Non-pigmented ciliary epithelial cell (primary cell): ENCODE measurements at places on chromosomes 13 and 19.
A peak's percentile ranks its signal among the peaks of the same experiment; 100 is the strongest.

DNA sequence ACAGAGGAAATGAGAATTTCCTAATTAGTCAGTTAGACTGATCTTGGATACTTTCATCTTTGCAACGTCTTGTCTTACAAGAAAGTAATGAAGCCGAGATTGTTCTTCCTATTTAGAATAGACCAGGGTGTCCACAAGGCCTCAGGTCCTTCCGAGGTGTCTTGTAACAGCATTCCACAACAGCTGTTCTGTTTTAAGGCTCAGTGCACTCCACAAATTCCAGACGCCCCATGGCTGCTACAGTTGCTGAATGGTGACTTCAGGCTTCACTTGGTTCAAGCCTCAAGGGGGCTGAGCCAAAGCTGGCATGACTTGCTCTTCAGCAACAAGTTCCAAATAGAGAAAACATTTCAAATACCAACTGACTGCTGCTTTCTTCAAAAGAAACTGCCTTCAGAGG lies 143.4 kb downstream of the SHISA2 start:
- DNase-seq = no peak

- DNase-seq = no peak
Measured at GRCh38 chr13:105144936-105145335, 1390.5 kb downstream of the EFNB2 start.

GRCh38 chr13:98879957-98880356 lies 97.9 kb downstream of the DOCK9 start:
- DNase-seq = no peak

DNA sequence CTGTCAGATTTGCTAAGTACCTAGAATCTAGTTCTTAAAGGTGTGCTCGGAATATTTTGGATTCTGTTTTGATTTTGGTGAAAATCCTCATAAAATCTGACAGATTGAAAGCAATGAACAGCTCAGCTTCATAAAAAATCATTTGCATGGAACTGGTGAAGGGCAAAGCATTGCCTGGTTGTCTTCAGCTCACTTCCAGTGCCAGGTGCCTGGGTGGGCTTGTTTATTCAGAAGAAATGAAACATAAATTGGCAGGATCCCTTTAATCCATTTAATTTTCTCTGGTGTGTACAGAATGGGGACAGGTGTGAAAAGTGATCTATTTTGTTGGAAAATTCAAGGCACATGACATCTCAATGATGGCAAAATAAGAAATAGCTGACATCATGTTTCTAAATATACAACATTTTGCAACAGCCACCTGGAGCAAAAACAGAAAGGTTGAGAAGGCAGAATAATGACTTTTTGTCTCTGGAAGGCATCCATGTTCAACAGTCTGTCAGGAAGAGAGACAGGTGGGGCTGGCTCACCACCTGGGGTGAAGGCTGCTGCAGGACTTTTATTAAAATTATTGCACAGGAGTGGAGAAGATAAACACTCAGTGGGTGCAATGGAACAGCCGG lies 52.2 kb downstream of the RFC3 start:
- DNase-seq = no peak

- DNase-seq = no peak
Measured at GRCh38 chr19:14565765-14566711, 5.8 kb downstream of the NDUFB7 start.

- DNase-seq = peak; percentile 76
Measured at GRCh38 chr19:9796113-9796773, 22.6 kb downstream of the FBXL12 start.

DNA sequence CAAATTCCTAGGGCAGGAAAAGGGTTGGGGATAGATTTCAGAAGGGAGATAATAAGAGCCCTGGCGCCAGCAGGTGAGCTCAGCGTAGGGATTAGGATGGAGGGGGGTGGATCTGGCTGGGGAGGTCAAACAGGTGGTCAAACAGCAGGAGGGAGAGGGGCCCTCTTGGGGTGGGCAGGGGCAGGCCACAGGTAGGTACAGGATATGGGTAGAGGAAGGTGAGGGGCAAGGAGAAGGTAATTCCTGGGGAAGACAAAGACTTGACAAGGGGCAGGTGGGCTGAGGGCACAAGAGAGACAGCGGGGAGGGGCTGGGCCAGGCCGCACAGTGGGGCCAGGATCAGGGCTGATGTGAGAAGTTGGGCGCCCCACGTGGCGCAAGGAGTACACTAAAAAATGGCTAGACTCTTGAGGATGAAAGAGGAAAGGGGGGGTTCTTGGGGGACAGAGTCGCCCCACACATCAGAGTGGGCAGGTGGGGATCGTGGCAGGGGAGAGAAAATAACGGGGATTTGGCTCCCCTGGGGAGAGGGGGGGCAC lies 713 bp downstream of the KRI1 start:
- DNase-seq = no peak

DNA sequence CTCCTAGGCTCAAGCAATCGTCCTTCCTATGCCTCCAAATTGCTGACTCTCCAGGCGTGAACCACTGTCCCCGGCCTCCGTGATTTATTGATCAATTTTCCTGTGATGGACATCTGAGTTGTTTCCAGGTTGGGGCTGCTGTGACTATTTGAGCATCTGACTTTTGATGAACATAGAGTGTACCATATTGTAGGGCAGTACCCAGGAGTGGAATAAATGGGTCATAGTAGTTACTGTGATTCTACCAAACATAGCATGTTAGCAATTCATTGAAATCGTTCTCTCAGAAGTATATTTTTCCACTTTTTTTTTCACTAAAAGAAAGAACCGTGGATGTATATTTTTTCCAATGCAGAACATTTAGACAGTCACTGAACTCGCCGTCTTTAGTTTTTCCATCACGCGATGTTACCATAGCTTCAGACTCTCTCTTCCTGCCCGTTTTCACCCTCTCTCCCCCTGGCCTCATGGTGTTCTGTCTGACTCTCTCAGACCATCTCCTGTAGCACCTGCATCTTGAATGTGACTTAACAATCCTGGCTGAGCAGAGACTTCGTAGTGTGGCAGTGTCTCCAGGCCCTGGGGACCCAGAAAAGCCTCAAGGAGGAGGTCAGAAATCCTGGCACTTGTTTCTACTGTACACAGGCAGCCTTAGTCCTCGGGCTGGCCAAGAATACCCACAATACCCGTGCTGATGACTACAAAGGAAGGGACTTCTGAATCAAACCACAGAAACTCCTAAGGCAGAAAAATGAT lies 3.2 kb upstream of the RASGRP4 start:
- DNase-seq = no peak

DNA sequence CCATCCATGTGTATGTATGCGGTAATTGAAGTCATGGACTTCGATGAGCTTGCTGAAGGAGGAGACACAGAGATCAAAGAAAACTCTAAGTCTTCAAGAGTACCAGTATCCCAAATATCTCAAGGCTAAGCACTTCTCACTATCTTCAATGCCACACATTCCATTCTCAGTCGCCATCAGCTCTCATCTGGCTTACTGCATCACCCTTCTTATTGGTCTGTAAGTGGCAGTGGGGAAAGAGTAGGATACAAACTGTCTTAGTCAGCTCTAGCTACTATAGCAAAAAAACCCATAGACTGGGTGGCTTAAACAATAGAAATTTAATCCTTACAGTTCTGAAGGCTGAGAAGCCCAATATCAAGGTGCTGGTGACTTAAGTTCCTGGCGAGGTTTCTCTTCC lies 218.7 kb downstream of the POSTN start:
- no peak for DNase-seq

DNA sequence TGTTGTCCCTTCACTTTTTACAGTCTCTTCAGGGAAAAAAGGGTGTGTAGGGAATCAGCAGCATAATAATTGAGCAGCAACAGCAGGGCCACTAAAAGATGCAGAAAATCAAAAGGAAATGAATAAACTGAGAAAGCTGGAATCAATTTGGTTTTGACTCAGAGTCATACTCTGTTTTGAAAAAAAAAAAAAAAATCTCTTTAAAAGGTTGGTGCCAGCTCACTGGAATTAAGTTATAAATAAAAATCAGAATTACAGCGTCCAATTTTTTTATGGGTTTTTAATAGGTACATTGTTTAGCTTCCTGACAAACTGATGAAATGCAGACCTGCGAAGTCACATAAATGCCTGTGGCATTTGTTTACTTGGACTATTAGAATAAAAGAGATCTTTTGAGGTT lies 231.9 kb downstream of the COG6 start:
- DNase-seq = no peak

DNA sequence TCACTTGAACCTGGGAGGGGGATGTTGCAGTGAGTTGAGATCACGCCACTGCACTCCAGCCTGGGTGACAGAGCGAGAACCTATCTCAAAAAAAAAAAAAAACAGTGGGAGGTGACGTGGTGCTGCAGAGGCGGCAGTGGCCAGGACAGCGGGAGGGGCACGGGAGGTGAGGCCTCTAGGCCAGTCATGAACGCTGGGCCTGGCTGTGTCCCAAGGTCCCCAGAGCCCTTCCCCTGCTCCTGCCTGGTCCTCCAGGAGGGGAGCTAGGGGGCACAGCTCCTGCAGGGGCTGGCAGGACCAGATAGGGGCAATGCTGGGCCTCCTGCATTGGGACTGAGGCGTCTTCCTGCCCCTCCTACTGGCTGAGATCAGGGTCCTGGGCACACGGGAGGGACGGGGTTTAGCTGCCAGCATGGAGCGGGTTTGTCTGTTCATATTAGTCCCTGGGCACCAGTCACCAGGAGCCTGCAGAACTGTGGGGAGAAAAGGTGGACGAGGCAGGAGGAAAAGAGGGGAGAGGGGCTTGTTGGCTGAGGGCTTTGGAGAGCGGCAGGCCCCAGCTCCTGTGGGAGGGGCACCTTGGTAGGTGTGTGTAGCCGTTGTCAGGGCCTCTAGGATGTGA lies 4.5 kb downstream of the MAP2K7 start:
- no peak for DNase-seq

DNA sequence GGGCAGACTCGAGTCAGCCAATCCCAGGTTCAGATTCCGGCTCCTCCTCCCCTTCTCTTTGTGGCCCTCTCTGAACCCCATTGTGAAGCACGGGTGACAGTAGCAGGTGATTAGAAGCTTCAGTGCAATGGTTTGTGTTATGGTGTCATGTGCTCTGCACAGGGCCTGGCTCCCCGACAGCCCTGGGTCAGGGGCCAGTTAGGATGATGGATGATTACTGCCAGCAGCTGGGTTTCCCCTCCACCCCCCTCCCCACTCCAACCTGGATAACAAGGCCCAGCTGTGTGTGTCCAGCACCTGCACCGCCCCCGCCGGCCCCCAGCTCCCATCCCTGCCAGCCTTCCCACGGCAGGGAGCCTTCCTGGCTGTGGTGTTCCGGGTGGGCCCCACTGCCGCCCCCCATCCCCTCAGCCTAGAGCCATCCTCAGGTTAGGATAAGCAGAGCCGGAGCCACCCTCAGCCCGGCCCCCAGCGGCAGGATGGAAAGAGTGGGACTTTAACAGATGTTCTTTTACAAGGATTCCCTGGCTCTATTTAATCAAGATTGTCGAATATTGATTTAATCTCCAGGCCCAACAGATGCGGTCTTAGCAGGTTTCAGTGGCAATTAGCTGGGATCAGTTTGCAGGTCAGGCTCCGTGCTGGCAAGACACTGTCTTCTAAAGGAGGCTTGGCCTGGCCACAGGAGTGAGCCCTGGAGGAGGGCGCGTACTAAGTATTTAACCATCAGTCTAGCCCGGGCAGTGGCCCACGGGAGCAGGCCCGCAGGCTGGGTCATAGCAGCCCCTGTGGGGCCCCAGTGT lies 156.2 kb downstream of the SIPA1L3 start:
- DNase-seq = no peak

DNA sequence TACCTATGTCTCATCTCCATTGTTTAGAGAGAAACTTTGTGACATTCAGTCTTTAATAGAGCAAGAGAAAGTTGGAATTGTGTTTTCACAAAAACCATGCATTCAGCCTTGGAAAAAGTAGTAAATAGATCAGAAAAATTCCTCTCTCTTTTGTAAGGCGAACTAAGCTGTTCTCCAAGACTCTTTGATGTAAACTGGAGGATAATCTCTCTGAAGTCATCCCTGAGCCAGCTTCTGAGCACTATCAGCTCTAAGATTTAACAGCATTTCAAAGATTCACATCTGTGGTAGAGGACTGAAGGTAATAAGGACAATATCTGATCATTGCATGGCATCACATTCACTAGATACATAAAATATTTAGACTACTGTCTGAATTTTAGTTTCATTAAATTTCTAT lies 904.6 kb upstream of the ATXN8OS start:
- no peak for DNase-seq

DNA sequence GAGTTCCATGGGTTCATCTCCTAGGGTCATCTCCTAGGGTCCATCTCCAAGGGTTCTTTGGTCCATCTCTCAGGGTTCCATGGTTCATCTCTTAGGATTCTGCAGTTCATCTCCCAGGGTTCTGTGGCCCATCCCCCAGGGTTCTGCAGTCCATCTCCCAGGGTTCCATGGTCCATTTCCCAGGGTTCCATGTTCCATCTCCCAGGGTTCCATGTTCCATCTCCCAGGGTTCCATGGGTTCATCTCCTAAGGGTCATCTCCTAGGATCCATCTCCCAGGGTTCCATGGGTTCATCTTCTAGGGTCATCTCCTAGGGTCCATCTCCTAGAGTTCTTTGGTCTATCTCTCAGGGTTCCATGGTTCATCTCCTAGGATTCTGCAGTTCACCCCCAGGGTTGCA lies 4.9 kb downstream of the TMEM59L start:
- no peak for DNase-seq

DNA sequence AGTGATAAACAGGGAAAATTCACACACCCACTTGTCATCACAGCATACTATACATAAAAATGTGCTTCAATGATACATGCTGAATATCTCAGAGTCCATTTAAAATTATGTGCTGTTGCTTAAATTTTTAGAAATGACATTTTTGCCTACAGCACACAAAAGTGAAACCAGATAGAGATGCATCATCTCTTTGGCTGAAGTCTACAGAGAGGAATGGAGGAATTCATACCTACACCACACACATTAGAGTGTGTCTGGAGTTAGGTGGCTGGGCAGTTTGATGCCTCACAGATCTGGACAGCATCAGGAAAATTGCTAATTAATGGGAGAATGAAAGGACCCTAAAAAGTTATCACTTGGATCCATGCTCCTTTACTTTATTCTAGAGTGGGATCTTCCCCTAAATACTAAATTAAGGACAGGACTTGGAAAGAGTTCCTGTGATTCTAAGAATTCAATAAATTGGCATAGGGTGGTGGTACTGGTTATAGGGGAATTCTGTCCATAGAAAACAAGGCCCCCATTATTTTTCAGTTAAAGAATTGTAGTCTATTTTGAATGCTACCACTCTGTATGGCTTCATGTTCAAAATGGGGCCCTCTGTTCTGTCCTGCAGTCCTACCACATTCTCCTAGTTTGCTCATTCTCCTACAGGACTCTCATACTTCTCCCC lies 41.3 kb downstream of the RCBTB2 start:
- DNase-seq = no peak

DNA sequence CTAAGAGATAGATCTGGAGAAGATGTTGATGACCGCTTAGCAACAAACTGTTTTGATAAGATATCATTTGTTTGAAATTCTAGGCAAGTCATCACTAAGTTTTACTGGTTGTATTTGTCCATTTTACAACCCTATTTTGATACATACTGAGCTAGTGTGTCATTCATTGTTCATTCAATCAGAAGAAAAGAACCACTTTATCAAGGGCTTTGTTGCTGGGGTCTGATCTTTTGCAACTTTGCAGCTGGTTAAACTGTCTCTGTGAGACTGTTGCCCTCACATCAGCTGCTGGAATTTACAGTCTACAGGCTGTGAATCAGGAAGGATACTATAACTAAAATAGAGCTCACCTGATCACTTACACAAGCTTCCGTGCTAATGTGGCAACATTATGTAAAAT lies 290.5 kb downstream of the RFC3 start:
- DNase-seq = peak; percentile 42

- DNase-seq = no peak
Measured at GRCh38 chr13:31110617-31111016, 51.1 kb downstream of the HSPH1 start.
